ENCODE measurements at places on chromosomes 2 and 18. TPM values are rescaled to one million over a fixed set of nuclear protein-coding genes. Genes with fewer than 3 reads are reported as not detected.

The CFAP210 gene
- 0.31 TPM for total RNA-seq

The SIX3 gene
- 4.1 TPM for total RNA-seq

The GRHL1 gene
- 1.2 TPM for total RNA-seq

The EXOC6B gene
- 8.3 TPM for total RNA-seq

All from A549 treated with AZD2906 at 1 μM for 4 hours (cell line).